Activated naive CD8-positive, alpha-beta T cell treated with anti-CD3 and anti-CD28 coated beads for 36 hours (primary cell): ENCODE measurements at places on chromosomes 12 and 14.

- peaks cover 23% of the 10 kb centered on the region for H3K4me1 ChIP-seq
- H3K4me3 ChIP-seq = no peak overlapping the region
- DNase-seq = no peak
- H3K36me3 ChIP-seq = peaks cover 9% of the 10 kb centered on the region
These were observed 204.2 kb downstream of the EFCAB11 start for GRCh38 chr14:89750281-89750755.

DNA sequence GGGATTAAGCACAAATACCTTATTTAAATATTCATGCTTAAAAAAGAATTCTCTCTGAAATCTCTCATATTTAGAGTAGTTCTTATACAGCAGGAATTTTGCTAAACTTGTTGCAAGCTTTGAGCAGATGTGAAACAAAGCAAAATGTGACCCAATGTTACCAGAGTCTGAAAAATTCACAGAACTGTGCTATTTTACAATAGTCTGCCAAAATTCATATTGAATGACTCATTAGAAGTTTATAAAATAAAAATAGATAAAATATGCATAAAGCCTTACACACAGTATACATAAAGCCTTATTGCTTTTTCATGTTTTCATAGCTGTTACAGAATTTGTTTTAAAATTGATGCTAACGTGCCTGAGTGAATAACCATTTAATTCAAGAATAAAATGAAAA is 17.8 kb upstream of the RHOJ start:
- peaks cover 3% of the 10 kb centered on the region for H3K27me3 ChIP-seq
- no peak overlapping the region for H3K27ac ChIP-seq
- no peaks in the 10 kb centered on the region for H3K36me3 ChIP-seq
- DNase-seq = no peak
- H3K4me1 ChIP-seq = no peaks in the 10 kb centered on the region
- H3K4me3 ChIP-seq = no peak overlapping the region

DNA sequence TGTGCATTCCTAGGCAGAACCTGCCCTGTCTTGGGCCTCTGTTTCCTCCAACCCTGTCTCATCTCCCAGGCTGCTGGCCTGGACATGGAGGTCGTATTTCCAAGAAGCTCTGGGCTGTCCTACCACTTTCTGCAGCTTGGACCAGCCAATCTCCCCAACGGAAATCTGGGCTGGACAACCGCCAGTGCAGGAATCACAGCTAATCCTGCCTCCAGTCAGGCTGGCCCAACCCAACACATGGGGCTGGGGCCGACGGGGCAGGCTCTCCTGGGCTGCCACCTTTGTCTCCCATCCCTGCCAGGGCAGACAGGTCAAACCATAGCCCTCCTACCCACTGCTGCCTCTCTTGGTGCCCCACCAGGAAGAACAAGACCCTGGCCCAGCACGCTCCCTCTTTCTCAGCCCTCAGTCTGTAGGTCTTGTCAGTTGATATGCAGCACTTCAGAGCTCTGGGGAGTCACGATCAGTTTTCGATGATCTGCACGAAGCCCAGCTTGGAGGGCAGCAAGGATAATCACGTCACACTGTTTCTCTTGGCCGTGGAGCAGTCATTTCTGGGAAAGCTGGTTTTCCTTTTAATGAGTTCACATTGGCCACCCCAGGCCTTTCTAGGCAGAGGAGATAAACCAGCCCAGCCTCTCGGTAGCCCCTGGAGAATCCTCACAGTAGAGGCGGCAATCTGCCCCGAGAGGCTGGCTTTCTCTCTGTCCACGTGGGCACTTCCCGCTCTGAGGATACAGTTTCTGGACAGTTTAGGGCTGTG is 195.2 kb upstream of the PRMT8 start:
- peaks cover 17% of the 10 kb centered on the region for H3K27me3 ChIP-seq
- H3K36me3 ChIP-seq = no peaks in the 10 kb centered on the region
- DNase-seq = no peak
- H3K4me3 ChIP-seq = no peak overlapping the region
- H3K27ac ChIP-seq = no peak overlapping the region

GRCh38 chr12:85740186-85740585 is 96.0 kb downstream of the RASSF9 start:
- no peaks in the 10 kb centered on the region for H3K4me1 ChIP-seq
- no peaks in the 10 kb centered on the region for H3K36me3 ChIP-seq

DNA sequence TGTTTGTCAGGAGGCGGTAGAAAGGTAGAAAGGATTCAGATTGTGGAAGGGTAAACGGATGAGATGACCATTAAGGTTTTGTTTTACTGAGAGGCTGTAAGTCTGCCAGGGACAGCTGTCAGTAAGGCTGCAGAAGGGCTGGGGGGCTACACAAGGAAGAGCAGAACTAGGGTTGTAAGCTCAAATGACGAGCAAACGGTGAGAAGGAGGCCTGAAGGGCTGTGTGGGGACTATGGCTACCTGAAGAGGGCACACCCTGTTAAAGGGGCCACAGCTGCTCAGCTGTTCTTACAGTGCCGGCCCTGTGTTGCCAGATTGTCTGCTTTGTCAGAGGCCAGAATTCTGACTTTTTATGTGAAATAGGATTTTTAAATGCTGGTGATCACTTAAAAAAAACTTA is 19.1 kb downstream of the VASH1 start:
- peaks cover 19% of the 10 kb centered on the region for H3K4me1 ChIP-seq
- no peaks in the 10 kb centered on the region for H3K27me3 ChIP-seq
- no peak for DNase-seq
- no peak overlapping the region for H3K27ac ChIP-seq
- H3K4me3 ChIP-seq = no peak overlapping the region

GRCh38 chr12:18467620-18468245 is 206.4 kb downstream of the PIK3C2G start:
- H3K36me3 ChIP-seq = no peaks in the 10 kb centered on the region
- no peak for DNase-seq
- no peaks in the 10 kb centered on the region for H3K4me1 ChIP-seq
- H3K27ac ChIP-seq = no peak overlapping the region
- no peak overlapping the region for H3K4me3 ChIP-seq
